ENCODE measurements at places on chromosomes 11 and 22. TPM values are rescaled to one million over a fixed set of nuclear protein-coding genes. Genes with fewer than 3 reads are reported as not detected.

C22orf23 gene
- 0.05 TPM for total RNA-seq

- DNase-seq, result no peak
Observed at GRCh38 chr11:69516526-69516925, 35.1 kb downstream of the LINC01488 start.

DNA sequence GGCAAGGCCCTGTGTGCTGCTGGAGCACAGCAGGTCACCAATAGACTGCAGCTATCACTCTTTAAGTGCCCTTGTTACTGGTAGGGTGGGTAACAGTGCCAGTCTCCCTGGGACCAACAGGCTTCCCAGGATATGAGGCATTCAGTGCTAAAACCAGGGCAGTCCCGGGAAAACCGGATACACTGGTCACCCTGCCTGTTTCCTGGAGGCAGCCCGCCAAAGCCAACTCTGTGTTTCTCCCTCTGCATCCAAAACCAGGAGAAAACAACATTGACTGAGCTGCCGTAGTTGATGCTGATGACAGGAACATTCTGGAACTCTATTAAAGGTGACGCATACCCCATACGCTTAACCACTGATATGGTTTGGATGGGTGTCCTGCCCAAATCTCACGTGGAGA, 149.1 kb downstream of the SHANK2 start:
- peak; percentile 32 for DNase-seq

DNA sequence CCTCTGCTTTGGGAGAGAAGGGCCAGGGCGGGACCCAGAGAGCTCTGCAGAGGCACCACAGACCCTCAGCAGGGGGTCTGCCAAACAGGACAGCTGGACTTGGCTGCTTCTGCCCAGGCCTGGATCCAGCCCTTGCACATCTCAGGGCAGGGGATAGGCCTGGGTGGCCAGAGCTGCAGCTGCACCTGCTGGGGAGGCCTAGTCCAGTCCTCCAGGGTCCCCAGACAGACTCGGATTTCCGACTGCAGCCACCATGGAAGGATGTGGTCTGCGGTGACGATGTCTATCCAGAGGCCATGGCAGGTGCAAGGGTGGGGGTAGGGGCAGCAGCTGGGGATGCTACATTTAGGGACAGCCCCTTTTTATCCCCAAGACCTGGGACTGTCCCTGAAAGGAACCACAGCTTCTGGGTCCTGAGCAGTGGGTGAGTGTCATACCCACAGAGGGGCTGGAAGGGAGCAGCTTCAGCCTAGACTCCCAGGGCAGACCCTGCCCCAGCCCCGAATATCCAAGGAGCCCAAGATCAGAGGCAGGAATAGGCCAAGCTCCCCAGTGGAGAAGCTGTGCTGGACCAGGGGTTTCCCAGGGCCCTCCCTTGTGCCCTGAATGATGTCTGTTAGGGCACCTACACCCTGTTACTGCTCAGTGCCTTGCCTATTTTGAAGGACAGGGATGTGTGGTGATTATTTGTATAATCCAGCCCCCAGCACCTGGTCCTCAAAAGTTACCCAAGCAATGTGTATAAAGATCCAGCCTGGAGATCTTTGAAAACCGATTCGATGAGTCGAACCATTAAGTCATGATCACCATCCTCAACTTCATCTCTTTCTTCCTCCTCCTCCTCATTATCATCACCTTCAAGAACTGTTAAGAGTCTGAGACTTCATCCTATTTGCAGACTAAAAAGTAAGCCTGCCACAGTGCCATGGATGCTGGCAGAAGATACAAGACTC, 2.5 kb upstream of the IGLL5 start:
- no peak for DNase-seq

DNA sequence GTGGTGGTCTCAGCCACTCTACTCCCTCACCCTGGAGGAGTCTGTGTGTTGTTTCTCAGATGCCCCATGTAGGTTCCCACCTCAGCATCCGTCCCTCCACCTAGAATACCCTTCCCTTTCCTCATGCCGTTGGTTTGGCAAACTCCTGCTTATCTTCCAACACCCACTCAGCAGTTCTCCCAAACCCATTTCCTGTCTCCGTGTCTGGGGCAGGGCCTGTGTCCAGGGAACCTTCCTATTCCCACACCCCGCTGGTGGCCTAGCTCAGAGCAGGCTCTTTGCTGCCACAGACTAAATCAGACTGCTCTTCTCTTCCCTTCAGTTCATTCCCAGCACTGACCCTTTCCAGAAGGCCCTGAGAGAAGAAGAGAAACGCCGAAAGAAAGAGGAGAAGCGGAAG, 7.5 kb upstream of the SREBF2 start:
- no peak for DNase-seq

GRCh38 chr11:128796270-128796669, 70.8 kb downstream of the KCNJ1 start:
- DNase-seq, result no peak

GRCh38 chr11:12224537-12224893, 114.1 kb downstream of the MICAL2 start:
- DNase-seq, result no peak
